Effector memory CD8-positive, alpha-beta T cell (primary cell): ENCODE measurements at places on chromosomes 3 and 15.

- no peak for DNase-seq
- no peaks in the 10 kb centered on the region for H3K4me1 ChIP-seq
- H3K36me3 ChIP-seq = no peaks in the 10 kb centered on the region
- H3K27me3 ChIP-seq = peaks cover 80% of the 10 kb centered on the region
- no peak overlapping the region for H3K4me3 ChIP-seq
- no peak overlapping the region for H3K27ac ChIP-seq
Observed at GRCh38 chr15:101037090-101037830, 118.1 kb downstream of the LRRK1 start.

GRCh38 chr3:94524102-94524919, 461.4 kb downstream of the NSUN3 start:
- no peaks in the 10 kb centered on the region for H3K36me3 ChIP-seq
- H3K27ac ChIP-seq = no peak overlapping the region
- H3K4me3 ChIP-seq = no peak overlapping the region
- no peak for DNase-seq
- H3K27me3 ChIP-seq = no peaks in the 10 kb centered on the region
- no peaks in the 10 kb centered on the region for H3K4me1 ChIP-seq

DNA sequence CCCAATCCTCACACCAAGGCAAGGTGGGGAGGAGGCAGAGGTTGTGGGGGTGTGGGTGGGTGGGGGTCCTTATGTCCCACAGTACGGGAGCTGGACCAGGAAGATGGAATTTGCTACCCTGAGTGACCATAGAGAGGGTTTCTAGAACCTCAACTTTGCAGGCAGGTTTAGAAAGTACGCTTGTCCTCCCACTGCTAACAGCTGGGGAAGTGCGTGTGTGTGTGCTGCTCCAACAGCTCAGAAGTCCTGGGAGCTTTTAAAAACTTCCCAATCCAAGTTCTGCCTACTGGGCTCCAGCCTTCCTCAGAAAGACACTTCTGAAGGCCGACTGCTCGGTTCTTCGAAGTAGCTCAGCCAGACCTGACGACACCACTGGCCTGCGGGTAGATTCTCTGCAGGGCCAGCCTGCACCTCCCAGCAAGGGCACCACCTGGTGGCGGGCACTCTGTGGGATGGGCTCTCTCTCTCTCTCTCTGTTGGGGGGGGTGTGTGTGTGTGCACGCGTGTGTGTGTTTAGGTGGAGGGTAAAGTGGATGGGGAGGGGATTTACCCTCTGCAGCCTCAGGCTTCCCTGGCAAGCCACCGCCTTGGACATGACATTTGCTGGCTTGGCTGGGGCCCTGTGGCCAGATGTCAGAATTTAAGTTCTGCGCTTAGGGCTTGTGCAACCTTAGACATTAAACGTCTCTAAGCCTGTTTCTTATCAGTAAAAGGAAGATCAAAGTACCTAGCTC, 15.6 kb downstream of the TMEM158 start:
- H3K4me1 ChIP-seq = peaks cover 5% of the 10 kb centered on the region
- no peak overlapping the region for H3K27ac ChIP-seq
- H3K36me3 ChIP-seq = peaks cover 3% of the 10 kb centered on the region
- peaks cover 25% of the 10 kb centered on the region for H3K27me3 ChIP-seq

DNA sequence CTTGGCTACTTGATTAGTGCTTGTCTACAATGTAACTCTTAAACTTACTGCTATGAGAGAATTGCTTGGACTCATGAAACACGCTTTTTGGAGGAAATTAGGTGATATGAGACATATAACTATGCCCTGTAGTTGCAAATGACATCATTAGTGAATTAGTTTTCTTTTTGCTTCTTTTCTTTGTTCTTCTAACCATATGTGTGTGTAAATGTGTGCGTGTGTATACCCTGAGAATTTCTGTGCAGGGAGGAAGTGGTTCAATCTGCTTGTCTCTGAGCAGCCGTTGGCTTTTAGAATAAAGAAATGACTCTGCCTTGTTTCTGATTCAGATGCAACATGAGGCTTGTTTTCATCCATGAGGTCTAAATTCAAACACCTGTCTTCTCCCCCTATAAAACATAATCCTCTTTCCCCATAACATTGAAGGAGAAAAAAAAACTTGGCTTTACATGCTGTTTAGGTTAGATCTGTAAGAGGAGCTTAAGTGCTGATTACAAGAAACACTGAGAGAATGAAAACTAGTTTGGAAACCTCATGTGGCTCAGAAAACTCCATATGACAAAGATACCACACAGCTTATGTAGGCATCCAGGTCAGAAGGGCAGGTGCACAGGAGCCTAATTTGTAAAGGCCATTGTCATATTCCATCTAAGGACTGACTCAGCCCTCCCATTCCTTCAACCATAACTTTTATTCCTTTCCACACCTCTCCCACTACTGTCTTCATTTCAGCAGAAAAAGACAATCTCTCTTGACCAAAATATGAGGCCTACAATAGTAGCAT, 30.5 kb upstream of the BLM start:
- peaks cover 11% of the 10 kb centered on the region for H3K27me3 ChIP-seq
- H3K27ac ChIP-seq = peak overlapping the region; percentile 12
- peaks cover 3% of the 10 kb centered on the region for H3K36me3 ChIP-seq
- no peak overlapping the region for H3K4me3 ChIP-seq
- DNase-seq = no peak
- H3K4me1 ChIP-seq = peaks cover 8% of the 10 kb centered on the region

- DNase-seq = no peak
- H3K4me1 ChIP-seq = no peaks in the 10 kb centered on the region
- H3K36me3 ChIP-seq = no peaks in the 10 kb centered on the region
- no peak overlapping the region for H3K27ac ChIP-seq
Observed at GRCh38 chr3:94303897-94304296, 241.0 kb downstream of the NSUN3 start.

DNA sequence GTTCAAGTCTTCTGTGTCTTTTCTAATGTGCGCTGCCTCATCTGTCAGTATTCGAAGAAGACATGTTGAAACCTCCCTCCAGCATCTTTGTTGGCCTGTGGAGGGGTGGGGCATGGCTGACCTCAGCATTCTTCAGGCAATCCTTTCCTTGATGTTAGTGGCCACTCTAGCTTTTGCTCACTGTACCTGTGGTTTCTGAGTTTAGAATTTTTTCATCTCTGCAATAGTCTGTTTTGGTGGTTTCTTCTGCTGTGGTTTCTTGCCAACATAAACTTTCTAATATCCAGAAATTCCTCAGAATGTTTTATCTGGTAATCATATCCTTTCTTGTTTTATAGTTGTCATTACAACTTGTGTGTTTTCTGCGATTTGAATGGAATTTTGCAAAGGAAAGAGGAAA, 251.3 kb upstream of the NR2E3 start:
- DNase-seq = no peak
- no peak overlapping the region for H3K4me3 ChIP-seq
- H3K4me1 ChIP-seq = no peaks in the 10 kb centered on the region
- H3K27ac ChIP-seq = no peak overlapping the region

DNA sequence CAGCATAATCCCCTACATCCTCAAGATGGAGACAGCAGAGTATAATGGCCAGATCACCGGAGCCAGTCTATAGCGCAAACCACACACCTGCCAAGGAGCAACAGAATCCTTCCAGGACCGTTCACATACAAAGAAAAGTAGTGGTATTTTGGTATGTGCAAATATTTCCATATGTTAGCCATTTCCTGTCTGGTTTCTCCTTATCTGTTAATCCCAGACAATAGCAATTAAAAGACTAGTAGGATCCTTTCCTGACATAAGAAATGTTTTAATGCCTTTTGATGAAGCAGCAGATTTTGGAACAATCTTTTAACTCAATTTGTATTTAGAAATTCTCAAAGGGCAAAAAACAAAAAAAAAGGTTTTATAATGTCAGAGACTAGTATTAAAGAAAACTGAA, 22.2 kb downstream of the MRPS25 start:
- H3K36me3 ChIP-seq = peaks cover 82% of the 10 kb centered on the region
- no peak overlapping the region for H3K4me3 ChIP-seq
- peaks cover 8% of the 10 kb centered on the region for H3K4me1 ChIP-seq
- no peak for DNase-seq
- H3K27ac ChIP-seq = no peak overlapping the region

GRCh38 chr15:26561896-26562295, 211.0 kb downstream of the GABRB3 start:
- H3K27me3 ChIP-seq = no peaks in the 10 kb centered on the region
- no peak overlapping the region for H3K27ac ChIP-seq
- no peaks in the 10 kb centered on the region for H3K4me1 ChIP-seq
- no peak for DNase-seq
- H3K36me3 ChIP-seq = no peaks in the 10 kb centered on the region
- H3K4me3 ChIP-seq = no peak overlapping the region

GRCh38 chr15:87680208-87680607, 576.3 kb downstream of the NTRK3 start:
- no peaks in the 10 kb centered on the region for H3K36me3 ChIP-seq
- H3K27ac ChIP-seq = no peak overlapping the region
- no peak for DNase-seq
- H3K4me3 ChIP-seq = no peak overlapping the region
- H3K4me1 ChIP-seq = no peaks in the 10 kb centered on the region
- H3K27me3 ChIP-seq = no peaks in the 10 kb centered on the region

DNA sequence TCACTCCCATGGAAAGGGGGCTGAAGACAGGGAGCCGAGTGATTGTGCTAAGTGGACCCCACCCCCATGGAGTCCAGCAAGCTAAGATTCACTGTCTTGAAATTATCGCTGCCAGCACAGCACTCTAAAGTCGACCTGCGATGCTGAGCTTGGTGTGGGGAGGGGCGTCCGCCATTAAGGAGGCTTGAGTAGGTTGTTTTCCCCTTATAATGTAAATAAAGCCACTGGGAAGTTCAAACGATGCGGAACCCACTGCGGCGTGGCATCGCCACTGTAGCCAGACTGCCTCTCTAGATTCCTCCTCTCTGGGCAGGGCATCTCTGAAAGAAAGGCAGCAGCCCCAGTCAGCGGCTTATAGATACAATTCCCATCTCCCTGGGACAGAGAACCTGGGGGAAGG, 10.9 kb upstream of the SRGAP3 start:
- H3K27ac ChIP-seq = no peak overlapping the region
- H3K27me3 ChIP-seq = peaks cover 23% of the 10 kb centered on the region
- H3K4me1 ChIP-seq = no peaks in the 10 kb centered on the region
- no peak overlapping the region for H3K4me3 ChIP-seq

DNA sequence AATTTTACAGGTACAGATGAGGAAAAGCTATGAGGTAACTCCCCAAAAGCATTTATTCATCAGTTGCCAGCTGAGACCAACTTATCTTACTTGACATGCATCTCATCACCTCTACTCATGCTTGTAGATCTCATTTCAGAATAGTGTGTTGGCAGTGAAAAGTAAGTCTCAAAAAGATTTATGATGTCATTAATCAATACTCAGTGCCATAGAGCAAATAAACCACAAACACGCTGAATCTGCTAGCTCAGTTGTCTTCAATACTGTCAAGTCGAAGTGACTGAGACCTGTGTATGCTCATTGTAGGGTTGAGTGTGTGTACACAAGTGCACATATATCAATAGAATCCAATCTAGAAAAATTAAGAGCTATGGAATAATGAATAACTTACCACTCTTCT, 413.5 kb downstream of the CNTN3 start:
- H3K4me1 ChIP-seq = no peaks in the 10 kb centered on the region
- no peaks in the 10 kb centered on the region for H3K27me3 ChIP-seq
- H3K36me3 ChIP-seq = no peaks in the 10 kb centered on the region
- DNase-seq = no peak

- H3K4me3 ChIP-seq = peak overlapping the region; percentile 99
- peak overlapping the region; percentile 98 for H3K27ac ChIP-seq
- peak; percentile 58 for DNase-seq
- peaks cover 38% of the 10 kb centered on the region for H3K4me1 ChIP-seq
Observed at GRCh38 chr15:40894681-40895448, 615 bp downstream of the VPS18 start.
